ENCODE measurements at places on chromosomes 6 and 20. TPM values are rescaled to one million over a fixed set of nuclear protein-coding genes. Genes with fewer than 3 reads are reported as not detected.

The SEMG1 gene
- not detected for total RNA-seq

The PRR18 gene
- 0.11 TPM for total RNA-seq

The ASIP gene
- total RNA-seq, result 15.0 TPM

The GHRH gene
- not detected for total RNA-seq

- DNase-seq, result peak; percentile 71
Observed at GRCh38 chr20:775679-776135, 7.4 kb upstream of the SLC52A3 start.

DNA sequence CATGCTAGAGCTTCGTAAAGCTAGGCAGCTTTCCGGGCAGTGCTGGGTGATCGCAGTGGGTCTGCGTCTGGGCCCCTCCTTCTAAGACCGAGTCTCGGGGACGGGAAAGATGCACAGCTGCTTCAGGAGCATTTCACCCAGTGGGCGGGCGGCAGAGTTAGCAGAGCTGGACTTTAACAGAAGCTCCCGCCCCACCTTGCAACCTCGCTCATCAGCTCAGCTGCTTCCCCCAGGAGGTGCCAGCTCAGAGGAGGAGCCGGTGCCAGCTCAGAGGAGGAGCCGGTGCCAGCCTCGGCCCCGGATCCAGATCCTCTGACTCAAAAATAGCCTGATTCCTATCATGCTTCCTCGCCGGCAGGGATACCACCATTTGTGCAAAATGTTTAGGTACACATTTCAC is 94.5 kb upstream of the RPS6KA2 start:
- DNase-seq, result no peak

GRCh38 chr20:53360852-53361251 is 232.8 kb downstream of the ZNF217 start:
- DNase-seq, result no peak

GRCh38 chr6:9428421-9429172 is 986.3 kb downstream of the TFAP2A start:
- no peak for DNase-seq

DNA sequence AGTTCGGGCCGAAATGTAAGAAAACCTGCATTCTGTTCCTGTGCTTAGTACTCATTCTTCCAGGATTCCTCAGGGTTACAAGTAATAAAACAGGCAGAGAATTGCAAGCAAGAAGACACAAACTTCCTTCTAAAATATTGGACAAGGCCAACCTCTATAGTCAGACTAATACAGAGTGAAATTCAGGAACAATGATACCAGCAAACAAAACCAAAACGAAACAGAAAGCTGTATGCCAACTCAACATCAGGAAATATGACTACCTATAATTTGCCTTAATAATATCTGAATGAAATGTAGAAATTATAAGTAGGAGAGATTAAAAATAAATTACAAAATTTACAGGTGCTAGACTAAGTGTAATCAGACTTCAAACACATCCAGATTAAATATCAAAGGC is 238.8 kb downstream of the HIVEP2 start:
- DNase-seq, result no peak

- no peak for DNase-seq
Observed at GRCh38 chr20:63814891-63815614, 16.0 kb downstream of the ZBTB46 start.

Measured in Right ventricle myocardium inferior (tissue), 1 donor.